ENCODE measurements at places on chromosomes 5 and 9.

DNA sequence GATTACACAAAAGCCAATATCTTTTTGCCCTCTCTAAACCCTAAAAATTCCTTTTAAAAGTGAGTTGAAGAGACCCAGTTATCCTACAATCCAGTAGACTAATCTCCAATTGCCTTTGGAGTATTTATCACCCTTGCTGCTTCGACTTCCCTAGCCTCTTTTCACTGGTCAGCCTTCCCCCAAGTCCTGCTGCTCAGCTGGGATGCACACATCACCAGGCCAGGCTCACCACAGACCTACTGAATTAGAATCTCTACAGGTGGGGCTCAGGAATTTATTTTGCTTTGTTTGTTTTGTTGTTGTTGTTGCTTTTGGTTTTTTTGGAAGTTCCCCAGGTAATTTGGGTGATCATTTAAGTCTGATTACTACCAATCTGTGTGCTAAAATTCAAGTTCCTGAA is 11.6 kb upstream of the FOXD1 start:
- DNase-seq: no peak

GRCh38 chr5:2442496-2443354 is 308.8 kb downstream of the IRX2 start:
- no peak for DNase-seq

- DNase-seq: peak; percentile 58
These were observed 20.8 kb upstream of the KIF2A start for GRCh38 chr5:62284946-62285891.

DNA sequence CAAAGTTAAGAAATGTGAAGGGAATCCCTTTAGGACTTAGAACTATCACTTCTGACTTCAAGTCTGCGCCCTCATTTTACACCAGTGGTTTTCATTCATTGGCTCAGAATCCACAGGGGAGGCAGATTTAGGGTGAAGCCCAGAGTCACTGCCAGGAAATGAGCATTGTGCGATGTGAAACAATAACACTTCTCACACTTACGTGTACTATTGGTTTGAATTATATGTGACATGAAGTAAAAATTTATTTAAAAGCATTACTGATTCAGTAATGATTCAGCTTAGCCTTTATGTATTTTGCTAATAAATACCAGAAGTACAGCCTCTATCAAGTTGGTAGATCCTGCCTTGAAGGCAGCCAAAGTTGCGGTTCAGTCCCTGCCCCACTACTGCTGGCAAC is 98.6 kb downstream of the PAM start:
- DNase-seq: peak; percentile 34

GRCh38 chr9:115398996-115399395 is 281.0 kb upstream of the TNC start:
- DNase-seq: no peak

GRCh38 chr9:122080986-122081385 is 12.1 kb downstream of the TTLL11 start:
- no peak for DNase-seq

GRCh38 chr5:64827703-64828102 is 59.0 kb downstream of the CWC27 start:
- no peak for DNase-seq

DNA sequence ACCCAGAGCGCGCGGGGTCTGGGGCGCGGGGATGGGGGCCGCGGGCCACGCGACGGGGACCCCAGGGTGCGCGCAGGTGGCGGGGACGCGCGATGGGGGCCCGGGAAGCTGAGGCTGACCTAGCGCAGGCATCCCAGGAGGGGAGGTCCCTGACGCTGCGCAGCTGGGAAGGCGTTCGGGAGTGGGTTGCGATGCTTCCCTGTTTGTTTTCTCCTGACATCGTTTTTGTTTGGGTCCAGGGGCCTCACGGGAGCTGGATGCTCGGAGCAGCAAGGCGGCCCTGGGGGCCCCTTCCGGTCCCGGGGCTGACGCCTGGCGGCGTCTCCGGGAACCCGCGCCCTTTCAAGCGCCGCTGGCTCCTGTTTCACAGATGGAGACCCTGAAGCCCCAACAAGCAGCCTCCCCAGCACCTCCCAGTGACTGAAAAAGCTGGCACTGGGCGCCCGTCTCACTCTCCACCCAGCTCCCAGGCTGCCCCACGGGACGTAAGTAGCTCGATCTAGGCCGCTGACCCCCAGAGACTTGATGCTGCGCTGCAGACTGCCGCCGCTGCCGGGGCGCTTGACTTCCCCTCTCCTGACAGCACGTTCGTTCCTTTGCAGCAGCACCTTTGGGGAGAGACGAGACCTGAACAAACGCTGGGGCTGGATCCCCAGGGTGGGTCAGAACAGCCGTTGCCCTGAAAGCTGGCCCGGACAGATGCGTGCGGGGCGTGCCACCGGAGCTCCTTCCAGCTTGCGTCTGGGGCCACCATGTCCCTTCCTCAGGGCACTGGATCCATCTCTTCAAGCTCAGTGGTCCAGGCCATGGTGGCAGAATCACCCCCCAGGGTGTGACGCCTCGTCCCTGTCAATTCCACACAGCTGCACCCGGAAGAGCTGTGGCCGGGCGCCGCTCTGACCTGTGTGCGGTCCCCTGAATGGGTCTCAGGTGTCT is 593 bp downstream of the BRD3OS start:
- peak; percentile 22 for DNase-seq

GRCh38 chr9:108163321-108164005 is 673.9 kb upstream of the KLF4 start:
- DNase-seq: no peak

GRCh38 chr9:93612796-93613154 is 36.4 kb downstream of the PHF2 start:
- DNase-seq: no peak

DNA sequence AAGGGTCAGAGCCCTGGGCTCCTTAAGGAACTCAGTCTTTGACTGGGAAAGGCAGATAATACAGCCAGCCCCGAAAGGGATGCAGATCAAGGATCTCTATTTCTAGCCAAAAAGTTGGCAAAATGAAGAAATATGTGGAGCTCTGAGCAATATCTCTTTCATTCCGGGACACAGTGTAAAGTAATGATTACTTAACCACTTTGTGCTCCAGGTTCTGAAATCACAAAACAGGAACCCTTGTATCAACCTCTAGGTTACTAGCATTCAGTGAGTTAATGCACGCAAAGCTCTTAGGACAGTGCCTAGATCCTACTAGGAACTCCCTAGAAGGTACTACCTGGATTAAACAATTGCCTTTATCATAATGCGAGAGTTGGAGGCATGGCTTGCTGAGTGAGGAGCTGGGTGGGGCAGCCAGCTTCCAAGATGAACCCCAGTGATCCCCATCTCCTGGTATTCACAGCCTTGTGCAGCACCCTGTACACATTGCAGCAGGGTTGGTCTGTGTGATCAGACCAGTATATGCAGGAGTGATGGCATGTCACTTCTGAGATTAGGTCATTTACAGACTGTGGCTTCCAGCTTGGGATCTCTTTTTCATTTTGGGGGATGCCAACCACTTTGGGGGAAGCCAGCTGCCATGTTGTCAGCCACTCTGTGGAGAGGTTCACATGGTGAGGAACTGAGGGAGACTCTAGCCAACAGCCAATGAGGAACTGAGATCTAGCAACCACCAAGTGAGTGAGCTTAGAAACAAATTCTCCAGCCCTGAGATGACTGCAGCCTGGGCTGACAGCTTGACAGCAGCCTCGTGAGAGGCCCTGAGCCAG is 103.1 kb upstream of the SLC44A1 start:
- DNase-seq: no peak

DNA sequence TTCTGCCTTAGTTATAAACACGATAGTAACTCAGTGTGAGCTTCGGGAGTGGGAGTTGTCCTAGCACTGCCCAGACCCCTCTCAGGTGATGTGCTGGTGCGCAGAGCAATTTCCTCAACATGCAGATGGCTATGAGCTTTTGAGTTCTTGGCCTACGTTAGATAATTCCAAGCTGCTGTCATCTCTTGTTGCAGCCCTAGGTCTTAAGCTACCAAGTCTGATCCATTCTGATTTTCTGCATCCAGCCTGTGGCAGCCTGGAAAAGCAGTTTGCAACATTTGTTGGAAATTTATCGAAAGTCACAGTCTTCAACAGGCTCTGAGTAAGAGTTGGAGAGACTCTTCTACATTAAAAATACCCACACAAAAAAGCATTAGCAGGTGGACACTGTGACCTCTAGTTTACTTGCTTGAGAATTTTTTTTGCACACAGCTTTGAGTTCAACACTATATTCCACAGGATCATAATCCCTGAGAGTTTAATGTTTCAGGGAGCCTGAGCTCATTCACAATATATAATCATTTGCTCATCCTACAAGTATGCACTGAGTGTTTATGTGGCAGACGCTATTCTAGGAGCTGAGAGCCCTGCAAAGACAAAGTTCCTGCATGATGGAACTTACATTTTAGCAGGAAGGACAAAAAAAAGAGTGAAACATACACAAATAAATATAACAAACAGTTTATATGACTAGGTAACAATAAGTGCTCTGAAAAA is 91.6 kb downstream of the UBE2QL1 start:
- no peak for DNase-seq
